Activated naive CD8-positive, alpha-beta T cell treated with anti-CD3 and anti-CD28 coated beads for 36 hours (primary cell): ENCODE measurements at places on chromosomes 12 and 14. TPM values are rescaled to one million over a fixed set of nuclear protein-coding genes. Genes with fewer than 3 reads are reported as not detected.

The NDRG2 gene
- 4.2 TPM for total RNA-seq

The NTN4 gene
- not detected for total RNA-seq

The AKAP6 gene
- total RNA-seq: 1.3 TPM

The ASCL1 gene
- total RNA-seq: not detected

The OTOGL gene
- total RNA-seq: not detected

The SLC17A8 gene
- not detected for total RNA-seq

The MORN3 gene
- total RNA-seq: 1.9 TPM
